Stimulated activated CD4-positive, alpha-beta T cell treated with anti-CD3 and anti-CD28 coated beads, Interleukin-15, amount 100 ng/mL, for 1 hour (primary cell): ENCODE measurements at places on chromosomes 12 and 14.

GRCh38 chr12:18146363-18146762 is 56.4 kb upstream of the RERGL start:
- no peak for DNase-seq

- no peak for DNase-seq
Observed at GRCh38 chr14:24368562-24369252, 723 bp downstream of the NFATC4 start.

DNA sequence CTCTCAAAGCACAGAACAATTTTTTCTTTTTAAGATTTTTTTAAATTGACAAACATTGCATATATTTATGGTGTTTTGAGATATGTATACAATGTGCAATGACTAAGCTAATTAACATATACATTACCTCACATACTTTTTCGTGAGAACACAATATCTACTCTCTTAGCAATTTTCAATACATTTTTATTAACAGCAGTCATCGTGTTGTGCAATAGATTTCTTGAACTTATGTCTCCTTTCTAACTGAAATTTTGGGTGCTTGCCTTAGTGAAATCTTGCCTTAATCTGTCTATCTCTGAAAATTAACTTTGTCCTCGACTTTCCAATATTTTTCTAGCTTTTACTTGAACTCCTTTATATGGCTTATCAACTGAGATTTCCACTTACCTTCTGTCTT is 6.8 kb downstream of the OR10A7 start:
- DNase-seq, result no peak

- DNase-seq, result no peak
Observed at GRCh38 chr12:15752785-15753184, 36.4 kb downstream of the EPS8 start.

GRCh38 chr14:60226298-60226697 is 22.7 kb upstream of the PPM1A start:
- no peak for DNase-seq

DNA sequence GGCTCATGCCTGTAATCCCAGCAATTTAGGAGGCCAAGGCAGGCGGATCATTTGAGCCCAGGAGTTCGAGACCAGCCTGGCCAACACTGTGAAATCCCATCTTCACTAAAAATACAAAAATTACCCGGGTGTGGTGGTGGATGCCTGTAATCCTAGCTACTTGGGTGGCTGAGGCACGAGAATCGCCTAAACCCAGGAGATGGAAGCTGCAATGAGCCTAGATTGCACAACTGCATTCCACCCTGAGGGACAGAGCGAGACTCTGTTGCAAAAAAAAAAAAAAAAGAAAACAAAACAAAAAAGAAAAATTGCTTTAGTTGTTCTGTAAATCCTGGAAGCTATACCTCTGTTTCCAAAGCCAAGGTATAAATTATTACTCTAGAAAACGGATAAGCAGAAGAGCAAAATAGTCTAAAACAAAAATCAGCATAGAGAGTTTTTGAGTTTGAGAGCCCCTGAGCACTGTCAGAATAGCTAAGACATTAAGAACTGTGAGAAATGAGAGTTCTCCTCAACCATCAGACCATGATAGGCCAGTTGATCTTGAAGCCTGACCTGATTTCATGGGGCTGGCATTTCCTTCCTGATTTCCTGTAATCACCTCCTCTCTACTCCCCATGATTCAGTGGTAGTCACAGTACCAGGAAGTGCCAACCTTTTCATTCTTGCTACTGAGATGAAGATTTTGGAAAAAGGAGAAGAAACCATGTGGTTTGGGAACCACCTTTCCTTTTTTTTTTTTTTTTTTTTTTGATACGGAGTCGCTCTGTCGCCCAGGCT is 31.7 kb downstream of the ATP2A2 start:
- no peak for DNase-seq

- DNase-seq, result no peak
Observed at GRCh38 chr12:18139989-18140596, 50.1 kb upstream of the RERGL start.

GRCh38 chr12:94495445-94496115 is 35.9 kb upstream of the CEP83 start:
- DNase-seq, result no peak

DNA sequence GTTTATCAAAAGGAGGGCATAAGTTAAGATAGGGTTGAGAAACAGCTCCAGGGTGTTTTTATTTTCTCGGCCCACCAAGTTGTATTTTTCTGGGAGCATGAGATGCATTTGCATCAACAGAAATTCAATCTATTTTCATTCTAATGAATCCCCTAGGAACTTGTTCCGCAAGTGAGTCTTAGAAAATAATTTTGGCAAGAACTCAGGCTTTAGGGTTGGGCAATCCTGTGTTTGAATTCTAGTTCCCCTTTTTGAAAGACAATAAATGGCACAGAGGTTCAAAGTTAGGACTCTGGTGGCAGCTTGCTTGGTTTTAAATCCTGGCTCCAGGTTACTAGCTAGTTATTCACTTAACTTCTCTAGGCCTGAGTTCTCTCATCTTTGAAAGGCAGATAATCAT is 23.7 kb downstream of the SLC5A8 start:
- DNase-seq, result no peak

GRCh38 chr12:41213107-41213506 is 25.0 kb downstream of the PDZRN4 start:
- DNase-seq, result no peak

GRCh38 chr12:82780517-82780916 is 93.8 kb downstream of the TMTC2 start:
- DNase-seq, result no peak

DNA sequence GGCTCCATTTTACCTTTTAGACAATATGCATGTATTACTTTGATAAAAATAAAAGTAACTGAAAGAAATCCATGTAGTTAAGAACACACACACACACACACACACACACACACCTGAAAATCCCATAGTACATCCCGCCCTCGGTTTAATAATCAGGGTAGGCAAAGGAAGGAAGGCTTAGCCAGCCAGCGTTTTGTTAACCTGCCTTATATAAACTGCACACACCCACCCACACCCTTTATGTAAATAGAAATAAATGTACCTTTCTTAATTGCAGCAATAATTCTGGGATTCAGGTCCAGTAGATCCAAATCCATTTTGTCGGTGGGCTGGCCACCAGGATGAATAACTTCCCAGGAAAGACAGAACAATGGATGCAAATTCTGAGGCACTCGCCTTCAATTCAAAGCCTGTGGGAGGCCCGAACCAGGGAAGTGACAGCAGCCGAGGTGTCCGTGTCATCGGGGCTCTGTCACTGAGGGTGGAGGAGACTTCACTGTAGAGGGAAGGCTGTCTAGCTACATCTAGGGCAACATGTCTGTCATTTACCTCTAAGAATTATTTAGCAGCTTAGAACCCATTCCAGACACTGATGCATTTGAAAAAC is 4.4 kb downstream of the XRCC3 start:
- DNase-seq, result no peak

- DNase-seq, result no peak
Observed at GRCh38 chr12:62438098-62438692, 28.4 kb upstream of the MON2 start.

DNA sequence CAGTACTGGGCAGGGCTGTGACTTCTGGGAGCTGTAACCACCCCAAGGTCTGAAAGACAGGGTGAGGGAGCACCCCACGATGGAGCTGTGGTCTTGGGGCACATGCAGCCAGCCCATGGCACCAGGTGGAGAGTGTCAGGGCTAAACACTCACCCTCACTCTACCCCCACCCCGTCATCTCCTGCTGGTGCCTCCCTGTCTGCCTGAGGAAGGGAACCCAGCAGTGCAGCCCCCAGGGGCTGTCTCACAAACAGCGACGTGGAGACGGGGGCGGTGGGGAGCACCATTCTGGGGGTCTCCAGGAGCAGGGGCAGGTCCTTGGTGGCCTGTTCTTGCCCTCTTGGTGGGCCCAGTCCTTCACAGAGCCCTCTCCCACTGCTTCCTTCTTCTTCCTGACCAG is 63.5 kb downstream of the ERH start:
- DNase-seq, result no peak

DNA sequence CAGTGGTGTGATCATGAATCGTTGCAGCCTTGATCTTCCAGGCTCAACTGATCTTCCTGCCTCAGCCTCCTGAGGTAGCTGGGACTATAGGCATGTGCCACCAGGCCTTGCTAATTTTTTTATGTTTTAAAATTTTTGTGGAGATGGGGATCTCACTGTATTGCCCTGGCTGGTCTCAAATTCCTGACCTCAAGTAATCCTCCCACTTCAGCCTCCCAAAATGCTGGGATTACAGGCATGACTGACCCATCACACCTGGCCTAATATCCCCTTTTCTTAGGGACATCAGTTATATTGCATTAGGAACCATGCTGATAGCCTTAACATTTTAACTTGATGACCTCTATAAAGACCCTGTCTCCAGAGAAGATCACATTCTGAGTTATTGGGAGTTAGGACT is 42.8 kb downstream of the RASSF3 start:
- DNase-seq, result no peak

- no peak for DNase-seq
Observed at GRCh38 chr12:69661386-69661785, 37.7 kb downstream of the BEST3 start.

DNA sequence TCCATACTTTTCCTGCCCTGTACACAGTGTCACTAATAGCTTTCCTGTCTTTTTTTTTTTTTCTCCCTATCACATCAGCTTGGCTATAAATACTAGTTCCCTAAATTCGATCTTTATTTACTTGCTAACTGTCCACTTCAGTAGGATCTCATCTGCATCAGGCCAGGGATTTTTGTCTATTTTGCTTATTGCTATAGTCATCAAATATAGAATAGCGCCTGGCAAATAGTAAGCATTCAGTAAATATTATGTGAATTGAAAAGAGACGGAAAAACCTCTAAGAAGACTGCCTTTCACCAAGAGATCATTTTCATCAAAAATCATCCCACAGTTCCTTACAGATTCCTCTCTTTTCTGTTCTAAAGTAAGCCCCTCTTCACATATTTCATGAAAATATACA is 429.1 kb downstream of the FLRT2 start:
- no peak for DNase-seq
